Activated CD8-positive, alpha-beta memory T cell treated with anti-CD3 and anti-CD28 coated beads for 4 hours (primary cell): ENCODE measurements at places on chromosomes 6 and 20.

DNA sequence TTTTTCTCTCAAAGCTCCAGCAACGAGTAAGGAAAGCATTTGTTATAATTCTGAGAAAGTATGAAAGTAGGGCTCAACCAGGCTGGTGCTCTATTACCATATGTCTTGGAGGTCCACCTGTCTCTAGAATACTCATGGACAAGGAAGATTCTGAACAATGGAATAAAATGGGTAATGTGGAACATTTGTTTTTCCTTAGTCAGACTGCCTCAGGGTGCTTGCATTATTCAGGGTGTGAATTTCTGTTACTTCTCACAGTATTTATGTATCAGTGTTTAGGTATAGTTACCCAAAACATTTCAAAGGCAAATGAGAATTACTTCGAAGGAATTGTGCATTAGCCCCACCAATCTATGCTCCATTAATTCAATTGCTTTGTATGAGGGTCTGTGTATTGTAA lies 586.2 kb upstream of the CITED2 start:
- no peak for DNase-seq

DNA sequence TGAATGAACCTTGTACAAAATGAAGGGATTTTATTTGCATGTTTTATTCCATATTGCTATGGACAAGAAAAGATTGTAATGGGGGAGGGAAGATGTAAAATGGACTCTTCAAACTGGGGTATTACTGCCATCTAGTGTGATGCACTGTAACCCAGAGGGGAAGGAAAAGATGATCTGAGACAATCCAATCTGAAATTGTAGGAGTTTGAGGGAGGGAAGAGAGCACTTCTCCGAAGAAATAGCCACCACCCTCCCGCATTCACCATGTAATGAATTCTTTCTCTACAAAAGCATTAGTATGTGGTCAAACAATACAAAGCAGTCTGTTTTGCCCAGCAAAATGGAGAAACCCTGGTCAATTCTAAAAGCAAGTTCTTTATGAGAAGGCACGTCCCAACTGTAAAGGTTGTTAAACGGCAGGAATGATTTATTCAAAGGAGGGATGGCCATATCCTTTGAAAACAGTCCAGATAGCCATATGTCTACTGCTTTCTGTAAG lies 679.5 kb upstream of the NRSN1 start:
- DNase-seq, result no peak

GRCh38 chr6:4953440-4953839 lies 50.4 kb downstream of the RPP40 start:
- no peak for DNase-seq

- DNase-seq, result no peak
Measured at GRCh38 chr6:84808491-84809061, 44.2 kb upstream of the TBX18 start.

GRCh38 chr6:33824461-33825154 lies 20.8 kb upstream of the MLN start:
- DNase-seq, result no peak

DNA sequence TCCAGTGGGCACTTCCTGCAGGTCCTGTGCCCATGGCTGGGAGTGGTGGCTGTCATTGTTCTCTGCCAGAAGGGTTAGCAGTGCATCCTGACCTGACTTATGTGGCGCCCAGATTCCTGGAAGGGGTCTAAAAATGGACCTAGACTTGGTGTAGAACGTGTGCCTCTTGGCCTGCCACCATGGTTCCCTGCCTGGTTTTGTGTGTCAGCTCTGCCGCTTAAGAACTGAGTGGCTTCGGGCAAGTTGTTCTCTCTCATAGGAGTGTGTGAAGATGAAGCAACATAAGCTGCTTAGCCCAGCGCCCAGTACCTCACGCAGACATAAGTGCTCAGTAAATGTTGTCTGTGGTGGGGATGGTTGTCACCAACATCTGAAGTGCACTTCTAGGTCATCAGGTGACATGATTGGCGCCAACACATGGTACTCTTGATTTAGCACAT lies 52.1 kb downstream of the PTPN1 start:
- DNase-seq, result no peak

DNA sequence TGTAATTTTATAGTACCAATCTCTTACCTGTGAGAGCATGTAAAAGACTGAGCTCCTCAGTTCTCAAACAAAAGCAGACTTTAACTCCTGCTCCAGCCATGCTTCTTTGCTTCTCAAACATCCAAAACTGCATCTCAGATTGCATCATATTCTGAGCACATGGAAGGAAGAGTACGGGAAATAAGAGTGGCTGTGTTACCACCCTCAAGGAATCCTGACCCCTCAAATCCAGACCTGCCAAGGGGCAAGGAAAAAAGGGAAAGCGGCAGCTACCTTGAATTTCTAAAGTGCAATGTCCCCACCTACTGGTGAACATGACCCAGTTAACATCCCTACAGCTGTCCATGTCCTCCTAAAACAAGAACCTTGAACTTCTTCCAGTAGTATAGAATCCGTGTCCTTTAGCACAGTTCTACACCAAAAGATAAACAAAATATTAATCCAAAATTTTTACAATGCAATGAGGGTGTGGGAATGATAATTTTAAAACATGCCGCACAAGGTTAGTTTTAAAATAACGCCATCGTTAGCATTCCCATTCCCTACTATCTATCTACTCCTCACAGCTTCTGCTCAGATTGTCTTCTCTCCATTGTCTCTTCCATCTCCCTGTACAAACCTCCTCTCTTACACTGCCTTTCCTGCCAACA lies 34.1 kb upstream of the HLA-DQB1 start:
- no peak for DNase-seq

- DNase-seq, result no peak
Measured at GRCh38 chr20:33372993-33373441, 28.3 kb downstream of the CDK5RAP1 start.

DNA sequence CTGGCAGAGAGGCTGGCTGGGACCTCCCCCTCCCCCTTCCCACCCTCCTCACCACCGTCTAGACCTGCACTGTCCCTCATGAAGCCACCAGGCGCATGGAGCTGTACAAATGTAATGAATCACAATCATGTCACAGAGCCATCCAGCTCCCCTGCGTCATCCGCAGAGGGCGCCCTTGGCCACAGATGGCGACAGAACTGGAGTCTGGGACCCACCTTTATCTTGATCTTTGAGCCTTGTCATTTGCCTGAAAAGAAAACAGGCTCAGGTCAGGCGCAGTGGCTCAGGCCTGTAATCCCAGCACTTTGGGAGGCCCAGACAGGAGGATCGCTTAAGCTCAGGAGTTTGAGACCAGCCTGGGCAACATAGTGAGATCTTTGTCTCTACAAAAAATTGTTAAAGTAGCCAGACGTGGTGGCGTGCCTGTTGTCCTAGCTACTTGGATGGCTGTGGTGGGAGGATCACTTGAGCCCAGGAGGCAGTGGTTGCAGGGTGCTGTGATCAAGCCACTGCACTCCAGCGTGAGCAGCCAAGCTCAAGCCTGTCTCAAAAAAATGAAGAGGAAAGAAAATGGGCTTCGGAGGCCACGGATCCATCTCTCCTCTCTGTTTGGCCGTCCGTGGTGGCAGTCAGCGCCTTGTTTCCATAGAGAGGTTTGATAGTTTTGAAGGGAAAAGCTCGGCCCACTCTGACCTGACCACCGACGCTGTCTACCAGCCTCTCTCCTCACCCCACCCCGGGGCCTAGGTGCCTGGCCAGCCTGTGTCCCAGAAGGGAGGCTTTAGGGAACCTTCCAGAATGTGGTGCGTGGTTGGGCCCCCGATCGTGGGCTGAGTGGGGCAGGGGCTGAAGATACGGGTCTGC lies 6.2 kb downstream of the COL9A3 start:
- DNase-seq, result no peak

GRCh38 chr6:409370-409972 lies 17.9 kb downstream of the IRF4 start:
- DNase-seq, result no peak

DNA sequence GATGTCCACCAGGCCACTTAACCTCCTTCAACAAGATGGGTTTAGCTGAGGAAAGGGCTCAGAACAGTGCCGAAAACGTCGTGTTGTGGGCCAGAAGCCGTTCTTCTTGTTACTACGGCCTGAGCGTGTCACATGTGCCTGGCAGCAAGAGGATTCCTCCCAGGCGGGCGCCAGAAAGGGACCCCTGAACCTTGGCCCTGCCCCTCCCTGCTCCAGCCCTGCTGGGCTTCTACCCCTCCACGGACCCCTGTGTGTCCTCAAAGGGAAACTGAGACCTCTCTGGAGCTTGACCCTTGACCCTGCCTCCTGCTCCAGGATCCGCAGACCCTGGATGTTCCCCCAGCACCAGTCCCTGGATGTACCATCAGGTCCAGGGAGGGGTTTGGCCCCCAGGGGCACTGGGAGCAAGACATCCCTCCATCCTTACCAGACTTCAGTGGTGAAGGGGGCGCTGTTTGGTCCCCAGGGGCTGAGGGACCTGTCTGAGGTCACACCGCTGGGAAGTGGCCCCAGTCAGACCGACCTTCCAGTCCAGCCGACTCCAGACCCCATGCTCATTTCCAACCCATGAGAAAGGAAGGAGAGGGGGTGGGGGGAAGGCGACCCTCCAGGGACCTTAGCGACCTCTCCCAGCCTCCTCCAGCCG lies 10.1 kb downstream of the HRH3 start:
- no peak for DNase-seq

GRCh38 chr6:135013211-135013610 lies 41.4 kb downstream of the HBS1L start:
- no peak for DNase-seq

DNA sequence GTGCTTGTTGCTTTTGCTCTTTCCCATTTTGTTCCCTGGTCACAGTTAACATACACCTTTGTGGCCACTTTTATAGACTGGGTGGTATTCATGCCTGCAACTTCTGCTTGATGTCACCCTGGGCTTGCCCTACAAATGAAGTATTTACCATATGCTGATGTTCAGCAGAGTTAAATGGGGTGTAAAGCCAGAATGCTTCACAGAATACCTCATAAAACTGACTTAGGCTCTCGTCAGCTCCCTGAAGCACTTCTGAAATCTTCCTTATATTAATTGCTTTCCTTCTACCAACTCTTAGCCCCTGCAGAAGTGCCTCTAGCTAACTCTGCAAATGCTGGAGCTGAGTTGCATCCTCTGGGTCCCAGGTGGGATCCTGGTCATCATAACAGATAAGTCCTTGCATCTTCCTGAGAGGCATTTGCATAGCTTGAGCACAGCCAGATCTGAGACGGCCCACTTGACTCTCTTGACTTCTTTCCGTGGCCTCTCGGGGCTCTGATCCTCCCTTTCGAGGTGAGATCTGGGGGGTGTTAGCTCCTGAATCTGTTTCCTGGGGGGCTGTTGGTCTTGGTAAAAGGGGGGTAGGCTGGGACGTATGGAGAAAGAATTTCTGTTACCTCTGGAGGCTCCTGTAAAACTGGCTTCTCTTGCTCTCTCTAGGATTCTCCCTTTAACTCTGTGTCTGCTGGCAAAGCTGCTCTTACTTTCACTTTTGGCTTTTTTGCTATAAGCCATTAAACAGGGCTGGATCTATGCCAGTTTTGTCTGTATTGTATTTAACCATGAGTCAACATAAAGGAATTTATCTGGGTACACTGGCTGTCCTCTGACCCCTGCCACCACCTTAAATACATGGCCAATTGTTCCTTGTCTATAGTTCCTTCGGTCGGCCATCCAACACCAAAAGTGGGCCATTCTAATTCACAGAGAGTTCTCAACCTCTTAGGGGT lies 223.0 kb upstream of the SYNCRIP start:
- DNase-seq, result no peak

- DNase-seq, result no peak
Measured at GRCh38 chr6:86949771-86950170, 12.4 kb downstream of the HTR1E start.

DNA sequence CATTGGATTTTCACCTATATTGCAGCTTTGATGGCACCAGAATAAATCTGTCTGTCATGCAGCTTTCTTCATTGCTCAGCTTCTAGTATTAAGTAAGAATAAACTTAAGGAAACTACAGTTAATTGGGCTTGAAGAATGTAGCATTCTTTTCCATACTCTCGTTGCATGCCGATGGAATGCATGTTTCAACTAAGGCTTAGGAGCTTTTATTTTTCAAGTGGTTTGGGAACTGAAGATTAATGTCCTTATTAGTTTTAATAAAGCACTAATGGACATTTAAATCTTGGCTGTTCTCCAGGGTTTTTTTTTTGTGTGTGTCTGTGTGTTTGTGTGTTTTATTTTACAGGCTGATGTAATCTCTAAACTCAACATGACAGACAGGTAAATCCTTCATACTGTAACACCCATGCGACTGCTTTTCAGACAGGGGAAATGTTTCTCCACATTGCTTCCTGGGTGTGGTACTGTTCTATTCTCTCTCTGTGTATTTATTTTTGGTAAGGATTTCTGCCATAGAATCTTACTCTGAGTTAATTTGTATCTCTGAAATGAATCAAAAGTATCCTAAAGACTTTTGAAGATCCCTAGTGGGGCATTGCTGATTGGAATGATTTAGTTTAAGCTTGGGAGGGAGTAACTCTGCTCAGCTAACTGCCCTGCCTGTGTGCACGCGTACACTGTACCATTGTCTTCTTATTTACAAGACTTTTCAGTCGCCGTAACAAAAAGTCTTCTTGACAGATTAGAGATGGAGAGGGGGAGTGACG lies 38.0 kb downstream of the SLC9A8 start:
- no peak for DNase-seq

- no peak for DNase-seq
Measured at GRCh38 chr6:105831311-105832097, 254.6 kb upstream of the PRDM1 start.

GRCh38 chr6:69761853-69762252 lies 35.0 kb downstream of the LMBRD1 start:
- DNase-seq, result no peak

GRCh38 chr6:132214716-132215115 lies 186.6 kb downstream of the MOXD1 start:
- DNase-seq, result no peak

DNA sequence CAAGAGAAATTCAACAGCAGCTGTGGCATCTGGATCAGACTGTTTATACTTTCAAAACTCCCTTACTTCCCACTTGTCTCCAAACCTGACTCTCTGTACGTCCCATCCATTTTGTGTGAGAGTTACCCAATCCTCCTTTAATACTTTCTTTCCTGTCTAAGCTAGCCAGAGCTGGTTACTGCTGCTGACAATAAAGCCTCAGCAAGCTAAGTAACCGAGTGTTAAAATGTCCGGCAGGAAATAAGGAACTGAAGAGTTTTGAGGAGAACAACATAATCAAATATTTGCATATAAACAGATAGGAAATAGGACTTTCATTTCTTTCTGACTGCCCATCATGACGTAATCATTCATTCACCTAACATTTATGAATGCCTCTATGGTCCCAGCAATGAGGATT lies 11.6 kb downstream of the TMEM30A start:
- DNase-seq, result no peak

- no peak for DNase-seq
Measured at GRCh38 chr6:148193063-148193680, 149.5 kb upstream of the SASH1 start.

DNA sequence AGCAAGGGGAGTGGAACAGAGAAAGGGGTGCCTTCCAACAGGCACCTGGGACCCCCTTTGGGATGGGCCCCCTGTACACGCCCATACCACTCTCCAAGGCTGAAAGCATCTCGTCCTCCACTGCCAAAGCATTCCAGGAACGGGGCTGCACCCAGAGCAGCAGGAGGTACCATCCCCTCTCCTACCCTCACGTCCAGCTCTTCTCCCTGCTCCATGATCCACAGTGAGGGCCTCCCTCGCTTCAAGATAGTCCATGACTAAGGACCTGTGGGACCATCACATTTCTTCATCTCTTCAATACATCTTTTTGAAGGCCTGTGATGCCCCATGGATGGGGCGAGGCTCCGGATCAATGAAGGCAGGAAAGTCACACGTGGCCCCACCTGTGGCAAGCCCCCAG lies 209.9 kb downstream of the ANKRD60 start:
- no peak for DNase-seq
